ENCODE measurements at places on chromosomes 1 and 21.

DNA sequence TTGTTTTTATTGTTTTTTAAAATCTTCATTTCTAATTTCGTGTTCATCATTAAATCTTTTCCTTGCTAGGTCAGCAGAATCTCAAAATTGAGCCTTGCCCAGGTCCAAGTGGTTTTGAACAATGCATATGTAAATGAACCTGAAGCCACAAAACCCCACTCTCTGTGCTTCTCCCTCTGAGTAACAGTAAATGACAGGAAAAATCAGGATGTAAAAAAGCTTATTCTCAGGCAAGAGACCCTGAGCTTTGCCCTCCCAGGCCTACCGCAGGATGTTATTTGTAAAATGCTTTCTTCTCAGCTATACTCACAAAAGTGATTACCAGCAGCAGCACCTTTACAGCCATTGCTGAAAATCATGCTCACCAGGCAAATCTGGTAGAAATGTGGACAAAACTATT lies 47.6 kb downstream of the TYW3 start:
- no peak for DNase-seq

DNA sequence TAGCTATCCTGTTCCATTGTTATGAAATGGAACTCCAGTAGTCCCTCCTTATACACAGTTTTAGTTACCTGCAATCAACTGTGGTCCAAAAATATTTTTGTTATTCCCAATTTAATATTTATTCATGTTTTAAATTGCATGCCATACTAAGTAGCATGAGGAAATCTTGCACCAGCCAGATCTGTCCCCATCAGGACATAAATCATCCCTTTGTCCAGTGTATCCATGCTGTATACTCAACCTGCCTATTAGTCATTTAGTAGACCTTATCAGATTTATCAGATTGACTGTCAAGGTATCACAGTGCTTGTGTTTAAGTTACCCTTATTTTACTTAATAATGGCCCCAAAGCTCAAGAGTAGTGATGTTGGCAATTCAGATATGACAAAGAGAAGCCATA lies 207.9 kb upstream of the DMRTA2 start:
- no peak for DNase-seq

DNA sequence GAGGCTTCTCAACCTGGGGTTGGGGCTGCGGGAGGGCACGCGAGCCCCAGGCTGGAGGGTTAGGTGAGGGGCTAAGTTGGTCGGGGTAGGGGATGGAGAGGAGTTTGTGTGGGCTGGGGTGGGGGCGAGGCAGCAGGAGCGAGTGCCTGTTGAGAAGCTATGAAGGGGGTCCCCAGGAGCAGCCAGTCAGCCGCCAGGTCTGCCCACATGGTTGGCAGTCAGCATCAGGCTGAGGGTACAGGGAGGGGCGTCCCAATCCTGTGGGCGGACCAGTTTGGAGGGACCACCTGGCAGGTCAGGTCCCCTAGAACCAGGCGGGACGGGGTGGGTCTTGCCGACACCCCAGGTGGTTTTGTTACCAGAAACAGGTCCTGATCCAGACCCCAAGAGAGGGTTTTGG lies 400 bp upstream of the TRIM17 start:
- DNase-seq, result no peak

DNA sequence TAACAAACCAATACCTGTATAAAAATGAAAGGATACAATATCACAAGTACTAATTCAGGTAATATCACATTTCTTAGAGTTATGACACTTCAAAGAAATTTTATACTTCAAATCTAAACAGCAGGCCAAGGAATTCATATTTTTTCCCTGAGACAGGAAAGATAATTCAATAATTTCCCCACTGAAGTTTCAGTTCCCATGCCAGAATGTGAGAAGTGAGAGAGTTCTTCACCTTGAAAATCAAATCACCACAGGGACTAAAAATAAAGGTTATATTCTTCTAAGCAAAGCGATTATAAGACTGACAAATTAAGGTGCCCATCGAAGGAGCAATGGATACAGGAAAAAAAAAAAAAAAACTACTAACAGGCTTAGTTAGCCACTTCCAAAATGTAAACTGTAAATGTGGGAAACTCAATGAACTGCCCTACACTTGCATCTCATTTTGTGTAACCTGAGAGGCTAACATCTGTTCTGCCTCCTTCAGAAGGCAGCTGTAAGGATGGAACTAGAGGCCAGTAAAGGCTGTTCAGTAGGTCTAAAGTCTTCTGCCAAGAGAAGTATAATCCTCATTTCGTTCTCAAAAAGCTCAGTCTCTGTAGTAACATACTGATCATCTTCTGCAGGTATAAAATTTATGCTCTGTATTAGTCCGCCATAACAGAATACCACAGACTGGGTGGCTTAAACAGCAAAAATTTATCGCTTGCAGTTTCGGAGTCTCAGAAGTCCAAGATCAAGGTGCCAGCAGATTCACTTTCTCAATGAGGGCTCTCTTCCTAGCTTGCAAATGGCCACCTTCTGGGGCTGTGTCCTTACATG lies 127.8 kb downstream of the RERE start:
- no peak for DNase-seq

GRCh38 chr1:29675481-29676263 lies 439.4 kb downstream of the PTPRU start:
- DNase-seq, result peak; percentile 65

DNA sequence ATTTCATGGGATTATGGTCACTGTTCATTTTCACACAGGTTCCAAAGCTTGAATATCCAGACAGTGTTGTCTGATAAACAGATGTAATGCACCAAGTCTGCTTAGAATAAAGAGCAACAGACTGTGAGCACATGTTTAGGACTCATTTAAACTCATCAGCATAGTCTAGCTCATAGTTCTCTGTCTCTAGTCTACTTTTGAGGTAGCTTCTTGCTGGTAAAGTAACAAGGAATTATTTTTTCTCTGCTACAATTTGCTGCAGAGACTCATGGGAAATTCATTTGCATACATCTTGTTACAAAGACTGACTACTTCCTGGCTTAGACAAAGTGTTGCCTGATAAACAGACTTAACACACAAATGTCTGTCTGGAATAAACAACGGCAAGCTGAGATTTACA lies 187.2 kb downstream of the NFIA start:
- no peak for DNase-seq

- peak; percentile 70 for DNase-seq
Measured at GRCh38 chr1:240029418-240029817, 62.3 kb upstream of the FMN2 start.

GRCh38 chr1:153474347-153474746 lies 13.9 kb upstream of the S100A7 start:
- no peak for DNase-seq

DNA sequence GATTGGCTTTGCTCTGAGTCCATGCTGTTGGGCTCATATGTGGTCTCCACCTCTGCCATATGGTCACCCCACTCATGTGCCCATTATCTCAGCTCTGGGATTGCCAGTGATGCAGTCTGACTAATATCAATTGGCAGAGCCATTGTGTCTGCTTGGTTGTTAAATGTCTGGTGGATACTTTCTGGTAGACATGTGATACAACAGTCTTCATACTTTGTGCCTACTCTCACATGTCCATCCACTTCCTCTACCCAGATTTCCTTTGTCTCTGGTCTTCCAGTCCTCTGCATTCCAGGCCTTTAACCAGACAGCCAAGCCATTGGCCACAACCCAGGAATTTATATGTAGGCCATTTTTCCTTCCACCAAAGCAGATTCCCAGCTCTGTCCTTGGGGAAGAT lies 30.8 kb upstream of the DIPK1A start:
- no peak for DNase-seq

GRCh38 chr1:182122913-182123260 lies 61.4 kb upstream of the ZNF648 start:
- DNase-seq, result no peak

DNA sequence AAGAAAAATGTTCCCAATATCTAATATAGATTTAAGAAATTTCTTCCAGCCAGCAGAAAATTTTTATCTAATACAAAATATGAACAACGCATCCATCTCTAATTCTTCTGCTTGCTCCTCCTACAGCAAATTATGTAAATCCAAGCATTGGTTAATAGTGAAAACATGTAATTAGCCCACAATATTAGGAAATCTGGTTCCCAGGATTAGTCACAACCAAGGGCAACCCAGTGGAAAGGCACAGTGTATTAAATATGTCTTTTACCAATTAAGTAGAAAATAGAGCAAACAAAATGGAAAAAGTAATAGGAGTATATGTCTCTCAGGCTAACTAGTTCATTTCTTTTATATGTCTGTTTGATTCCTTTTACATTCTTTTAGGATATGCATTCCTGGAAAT lies 59.4 kb upstream of the IFI44L start:
- no peak for DNase-seq

DNA sequence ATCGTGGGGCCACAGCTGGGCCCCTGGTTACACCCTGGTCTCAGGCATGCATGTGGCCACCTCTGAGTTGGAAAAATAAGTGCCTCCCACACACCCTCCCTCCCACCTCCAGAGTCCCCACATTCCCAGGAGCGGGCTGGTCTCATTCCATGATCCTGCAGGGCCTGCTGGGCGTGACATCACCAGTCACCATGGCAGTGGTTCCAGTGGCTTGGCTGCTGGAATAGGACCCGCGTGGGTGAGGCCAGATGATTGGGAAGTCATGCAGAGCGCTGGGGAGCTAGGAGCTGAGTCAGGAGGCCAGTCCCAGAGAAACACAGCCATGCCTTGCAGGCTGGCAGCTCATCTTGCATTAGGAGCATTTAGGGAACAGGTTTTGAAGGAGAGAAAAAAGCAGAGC lies 125.4 kb upstream of the TMEM51 start:
- DNase-seq, result peak; percentile 100
